HFFc6 (cell line): ENCODE measurements at places on chromosomes 3 and 15.
A peak's percentile ranks its signal among the peaks of the same experiment; 100 is the strongest.

DNA sequence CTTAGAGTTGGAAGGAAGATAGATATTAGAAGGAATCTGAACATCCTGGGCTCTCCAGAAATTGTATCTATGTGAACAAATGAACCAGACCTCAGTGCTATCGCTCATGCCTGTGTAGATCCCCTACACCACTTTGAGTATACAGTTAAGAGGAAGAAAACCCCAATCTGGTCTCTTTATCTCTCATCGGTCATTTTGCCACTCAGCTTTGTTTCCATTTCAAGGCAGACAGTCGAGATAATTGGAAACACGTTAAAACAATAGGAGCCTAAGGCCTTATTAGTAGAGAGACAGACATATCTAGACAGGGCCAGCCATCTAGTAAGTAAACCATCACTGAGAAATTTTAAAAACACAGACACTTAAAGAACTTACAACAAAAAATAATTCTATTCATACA lies 101.6 kb downstream of the MYLK start:
- DNase-seq: no peak

GRCh38 chr15:80188251-80188650 lies 35.5 kb downstream of the FAH start:
- DNase-seq: no peak

GRCh38 chr3:66394019-66394752 lies 106.6 kb downstream of the LRIG1 start:
- DNase-seq: no peak

GRCh38 chr3:71926262-71926600 lies 141.3 kb upstream of the PROK2 start:
- DNase-seq: no peak

GRCh38 chr3:56452085-56452484 lies 16.2 kb downstream of the ERC2 start:
- DNase-seq: no peak

DNA sequence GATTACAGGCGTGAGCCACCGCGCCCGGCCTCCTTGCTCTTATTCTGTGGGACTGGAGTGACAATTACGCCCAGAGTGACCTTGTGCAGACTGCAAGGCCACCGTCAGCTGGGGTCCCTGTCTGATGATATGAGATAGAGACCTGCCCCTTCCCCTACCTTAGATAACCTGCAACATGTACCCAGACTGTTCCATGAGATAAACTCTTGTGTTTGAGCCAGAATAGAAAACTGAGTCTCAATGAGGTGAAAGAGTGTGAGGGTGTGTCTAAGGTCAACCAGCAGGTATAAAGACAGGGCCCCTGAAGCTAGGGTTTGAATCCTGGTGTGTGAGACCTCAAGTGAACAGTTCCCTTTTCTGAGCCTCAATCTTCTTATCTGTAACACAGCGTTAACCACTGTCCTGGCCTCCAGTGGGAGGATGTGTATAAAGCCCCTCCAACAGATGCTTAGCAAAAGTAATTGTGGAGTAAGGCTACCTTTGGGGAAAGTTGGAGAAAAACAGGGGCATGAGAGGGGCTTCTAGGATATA lies 6.0 kb downstream of the TADA3 start:
- no peak for DNase-seq

- DNase-seq: no peak
Observed at GRCh38 chr15:50333229-50333628, 21.8 kb downstream of the GABPB1 start.

- DNase-seq: peak; percentile 50
Observed at GRCh38 chr3:9808345-9809037, 1.6 kb upstream of the TTLL3 start.

GRCh38 chr3:23913873-23914743 lies 2.7 kb downstream of the NKIRAS1 start:
- DNase-seq: no peak

DNA sequence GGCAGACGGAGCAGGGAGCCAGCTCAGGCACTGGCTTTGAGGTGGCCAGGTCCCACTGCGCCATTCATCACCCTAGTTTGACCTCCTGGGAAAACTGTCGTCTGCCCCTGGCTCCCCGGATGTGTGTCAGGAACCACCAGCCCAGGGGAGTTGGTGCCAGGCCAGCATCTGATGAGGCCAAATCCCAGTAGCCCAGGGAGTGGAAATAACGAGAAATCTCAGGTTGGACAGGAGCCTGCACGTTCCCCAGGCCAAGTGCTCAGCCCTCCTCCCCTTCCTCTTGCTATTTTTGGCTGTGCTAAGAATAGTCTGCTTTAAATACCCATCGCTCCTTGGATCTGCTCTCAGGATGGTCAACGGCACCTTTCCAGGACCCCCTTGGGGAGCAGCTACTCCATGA lies 93.1 kb upstream of the RPL32 start:
- peak; percentile 51 for DNase-seq

- peak; percentile 49 for DNase-seq
Observed at GRCh38 chr3:106425026-106425425, 556.2 kb upstream of the CBLB start.

- DNase-seq: no peak
Observed at GRCh38 chr3:37765591-37766488, 95.8 kb upstream of the CTDSPL start.

DNA sequence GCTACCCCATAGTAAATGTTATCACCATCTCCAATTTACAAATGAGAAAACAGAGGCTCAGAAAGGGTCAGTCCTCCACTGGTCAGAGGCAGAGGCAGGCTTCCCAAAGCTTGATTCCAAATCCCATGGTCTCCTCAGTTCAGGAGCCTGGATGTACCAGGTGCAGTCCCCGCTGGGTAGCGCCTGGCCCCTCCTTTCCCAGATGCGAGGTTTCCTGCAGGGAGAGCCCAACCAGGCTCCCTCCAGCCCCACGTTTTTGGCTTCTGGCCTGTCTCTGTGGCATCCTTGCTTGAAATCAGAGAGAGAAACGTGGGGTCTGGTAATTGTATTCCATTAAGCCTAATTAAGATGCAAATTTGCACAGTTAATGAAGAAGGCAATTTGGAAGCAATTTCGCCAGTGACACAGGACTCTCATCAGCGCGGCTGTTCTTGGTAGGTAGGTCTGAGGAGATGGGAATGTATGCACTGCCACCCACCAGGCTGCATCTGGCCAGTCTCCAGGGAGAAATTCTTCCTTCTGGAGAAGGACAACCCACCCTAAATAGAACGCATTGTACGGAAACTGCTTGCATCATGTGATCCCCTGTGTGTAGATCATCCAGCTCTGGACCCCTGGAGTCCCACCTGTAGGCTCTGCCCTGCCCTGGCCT lies 50.5 kb downstream of the HRH1 start:
- DNase-seq: no peak

GRCh38 chr15:79962178-79962577 lies 8.8 kb downstream of the BCL2A1 start:
- DNase-seq: no peak

- no peak for DNase-seq
Observed at GRCh38 chr3:171649911-171650592, 160.2 kb downstream of the PLD1 start.

DNA sequence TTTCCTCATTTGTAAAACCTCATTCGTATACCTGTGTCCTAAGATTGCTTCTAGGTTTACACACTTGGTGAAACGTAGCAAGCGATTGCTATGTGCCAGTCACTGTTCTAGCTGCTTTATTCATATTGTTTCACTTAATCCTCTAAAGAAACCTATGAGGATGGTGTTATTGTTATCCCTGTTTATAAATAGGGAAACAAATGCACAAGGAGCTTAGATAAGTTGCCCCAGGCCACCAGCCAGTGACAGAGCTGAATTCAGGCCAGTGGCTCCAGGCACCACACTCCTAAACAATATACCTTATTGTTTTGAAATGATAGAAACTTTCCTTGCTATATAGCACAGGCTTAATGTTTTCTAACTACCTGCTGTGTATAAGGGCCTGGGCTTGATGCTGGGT lies 44.0 kb downstream of the LPP start:
- no peak for DNase-seq

- DNase-seq: no peak
Observed at GRCh38 chr3:149600634-149601033, 57.2 kb downstream of the WWTR1 start.

- no peak for DNase-seq
Observed at GRCh38 chr3:156148946-156149381, 28.6 kb downstream of the KCNAB1 start.

GRCh38 chr3:116388867-116389385 lies 56.4 kb downstream of the LSAMP start:
- DNase-seq: no peak

GRCh38 chr15:29058903-29059539 lies 173.2 kb downstream of the APBA2 start:
- DNase-seq: no peak

- no peak for DNase-seq
Observed at GRCh38 chr3:135538123-135538522, 427.4 kb upstream of the PPP2R3A start.

DNA sequence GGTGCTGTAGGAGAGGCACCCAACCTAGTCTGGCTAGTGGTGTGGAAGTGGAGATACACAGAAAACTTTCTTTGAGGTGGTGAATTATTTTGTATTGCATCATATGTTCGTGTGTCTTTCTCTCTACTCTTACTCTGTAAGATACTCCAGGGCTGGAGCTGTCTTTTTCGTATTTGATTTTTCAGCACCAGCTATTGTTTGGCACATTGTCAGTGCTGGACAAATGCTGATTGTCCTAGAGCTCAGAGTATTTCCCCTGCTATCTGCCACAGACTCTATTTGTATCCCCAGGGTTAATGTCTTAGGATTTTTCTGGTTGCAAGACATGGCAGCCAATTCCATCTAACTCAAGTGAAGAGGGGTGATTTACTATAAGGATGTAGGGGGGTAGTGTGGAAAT lies 110.5 kb downstream of the SAMMSON start:
- DNase-seq: no peak

DNA sequence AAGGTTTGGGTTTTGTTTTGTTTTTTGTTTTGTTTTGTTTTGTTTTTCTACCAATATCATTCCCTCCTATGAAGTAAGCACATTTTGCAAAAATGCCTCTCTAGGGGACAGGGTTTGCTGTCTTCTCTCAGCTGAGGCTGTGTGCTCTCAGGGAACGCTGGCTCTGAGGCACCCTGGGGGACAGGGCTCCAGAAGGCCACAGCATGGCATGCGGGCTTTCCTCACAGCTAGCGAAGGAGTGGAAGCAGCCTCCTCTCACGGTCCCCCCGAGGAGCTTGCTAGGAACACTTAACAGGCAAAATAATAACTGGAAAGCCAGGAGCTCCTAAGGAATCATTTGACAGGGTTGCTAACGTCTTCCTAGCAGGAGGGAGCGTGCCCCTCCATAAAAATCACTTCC lies 227.7 kb upstream of the ST8SIA2 start:
- no peak for DNase-seq

- DNase-seq: peak; percentile 97
Observed at GRCh38 chr3:54870423-54870822, 57.4 kb downstream of the LRTM1 start.

DNA sequence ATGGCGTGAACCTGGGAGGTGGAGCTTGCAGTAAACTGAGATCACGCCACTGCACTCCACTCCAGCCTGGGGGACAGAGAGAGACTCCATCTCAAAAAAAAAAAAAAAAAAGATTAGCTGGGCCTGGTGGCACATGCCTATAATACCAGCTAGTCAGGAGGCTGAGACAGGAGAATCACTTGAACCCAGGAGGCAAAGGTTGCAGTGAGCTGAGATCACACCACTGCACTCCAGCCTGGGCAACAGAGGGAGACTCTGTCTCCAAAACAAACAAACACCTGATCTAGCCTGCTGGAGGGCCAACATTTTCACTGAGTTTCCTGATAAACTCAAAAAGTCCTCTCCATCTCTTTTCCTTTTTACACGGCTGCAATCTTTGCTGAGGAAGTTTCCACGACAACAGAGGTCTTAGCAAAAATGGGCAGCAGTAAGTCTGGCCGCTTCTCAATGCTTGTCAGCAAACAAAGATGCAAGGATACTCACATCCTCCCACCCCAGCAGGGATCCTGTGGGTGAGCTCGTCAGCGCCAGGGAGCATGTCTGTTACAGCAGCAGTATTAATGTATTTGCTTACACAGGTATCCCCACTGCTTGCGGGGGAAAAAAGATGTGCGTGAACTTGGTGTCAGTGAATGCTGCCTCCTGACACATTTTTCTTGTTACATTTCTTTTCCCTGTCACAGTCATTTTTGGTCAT lies 21.0 kb upstream of the CCDC174 start:
- no peak for DNase-seq

GRCh38 chr15:40346579-40347558 lies 4.0 kb upstream of the PHGR1 start:
- DNase-seq: no peak

- peak; percentile 79 for DNase-seq
Observed at GRCh38 chr15:100873029-100873677, 6.5 kb upstream of the ALDH1A3 start.

- no peak for DNase-seq
Observed at GRCh38 chr3:185784317-185784716, 40.5 kb downstream of the IGF2BP2 start.

DNA sequence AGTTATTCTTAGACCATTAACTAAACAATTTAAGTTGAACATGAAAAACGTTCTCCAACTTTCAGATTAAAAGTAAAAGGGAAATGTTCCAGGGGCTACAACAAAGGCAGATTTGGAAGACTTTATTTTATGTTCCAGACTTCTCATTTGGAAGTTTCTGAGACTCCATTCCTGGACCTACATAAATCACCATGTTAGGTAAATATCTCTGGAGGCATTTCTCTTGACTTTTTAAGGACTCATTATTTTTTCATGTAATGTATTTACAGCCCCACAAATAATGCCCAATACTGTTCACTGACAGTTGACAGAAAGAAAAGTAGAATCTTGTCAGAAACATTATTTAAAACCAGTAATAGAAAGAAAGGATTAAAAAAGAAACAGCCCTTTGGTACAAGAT lies 352.1 kb downstream of the SLC9A9 start:
- DNase-seq: no peak

DNA sequence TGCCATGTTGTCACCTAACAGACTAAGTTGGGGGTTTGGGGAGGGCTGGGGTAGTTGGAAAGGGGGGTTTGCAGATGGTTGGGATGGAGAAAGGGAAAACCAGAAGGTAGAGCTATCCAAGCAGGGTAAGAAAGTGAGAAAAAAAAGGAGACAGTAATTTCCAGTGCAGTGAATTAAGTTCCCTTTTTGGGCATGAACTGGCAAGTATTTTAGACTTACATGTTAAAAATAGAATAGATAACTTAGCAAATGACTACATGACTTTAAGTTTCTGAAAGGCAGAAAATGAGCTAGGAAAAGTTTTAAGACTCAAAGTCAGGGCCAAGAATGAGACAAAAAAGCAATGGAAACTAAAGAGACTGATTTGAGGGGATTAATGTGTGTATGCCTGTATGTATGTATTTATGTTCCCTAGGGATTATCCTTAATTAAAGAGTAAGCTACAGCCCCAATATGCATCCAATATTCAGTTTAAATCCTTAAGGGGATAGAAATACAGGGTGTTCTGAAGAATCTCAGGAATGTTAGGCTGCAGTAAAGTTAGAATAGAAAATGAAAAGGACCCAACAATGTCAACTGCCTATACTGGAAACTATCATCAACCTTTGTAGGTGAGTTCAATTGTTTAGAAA lies 285.2 kb upstream of the MME start:
- no peak for DNase-seq

DNA sequence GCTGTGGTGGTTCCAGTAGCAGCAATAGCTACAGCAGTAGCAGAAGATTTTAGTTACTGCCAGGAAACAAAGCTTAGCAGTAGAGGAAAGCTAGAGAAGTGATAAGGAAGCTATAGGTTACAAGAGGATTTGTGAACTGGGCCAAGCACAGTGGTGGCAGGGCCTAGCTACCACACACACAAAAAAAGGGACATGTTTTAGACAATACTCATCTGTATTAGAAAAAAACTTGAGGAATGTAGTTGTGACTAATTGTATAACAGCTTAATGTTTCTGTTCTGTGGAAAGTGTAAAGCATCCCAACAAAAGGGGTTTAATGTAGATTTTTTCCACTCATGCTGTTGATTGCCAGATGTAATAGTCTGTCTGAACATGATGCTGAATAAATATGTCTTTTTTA lies 29.9 kb upstream of the PFN2 start:
- peak; percentile 26 for DNase-seq
